Activated CD4-positive, alpha-beta T cell treated with anti-CD3 and anti-CD28 coated beads, Interleukin-2, amount 10 ng/mL, durations not matched to agents 7 days and 5 days (primary cell): ENCODE measurements at places on chromosomes 3 and 15. TPM values are rescaled to one million over a fixed set of nuclear protein-coding genes. Genes with fewer than 3 reads are reported as not detected.

The DPH6 gene
- 13.9 TPM for total RNA-seq

DNA sequence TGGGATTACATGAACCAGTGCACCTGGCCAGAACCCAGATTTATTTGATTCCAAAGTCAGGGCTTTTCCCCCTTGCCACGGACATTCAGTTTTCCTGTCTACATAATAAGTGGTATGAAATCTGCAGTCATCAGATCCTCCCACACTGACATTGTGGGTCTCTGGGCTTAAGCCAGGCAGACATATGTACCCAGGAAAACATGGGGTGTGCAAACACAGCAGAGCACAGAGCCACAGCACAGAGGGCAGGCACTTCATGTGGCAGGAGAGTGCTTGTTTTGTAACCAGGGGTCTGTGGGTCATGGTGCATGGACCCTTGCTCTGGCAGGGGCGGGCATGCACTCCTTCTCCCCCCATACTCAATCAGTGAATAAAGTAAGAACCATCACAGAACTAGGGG is 6.1 kb upstream of the ABTB1 start:
- H3K27me3 ChIP-seq: no peaks in the 10 kb centered on the region
- no peak for DNase-seq
- H3K36me3 ChIP-seq: no peaks in the 10 kb centered on the region
- no peak overlapping the region for H3K4me3 ChIP-seq
- H3K4me1 ChIP-seq: peaks cover 8% of the 10 kb centered on the region
- H3K27ac ChIP-seq: no peak overlapping the region

GRCh38 chr3:28022916-28023315 is 218.5 kb upstream of the CMC1 start:
- no peak overlapping the region for H3K4me3 ChIP-seq
- DNase-seq: no peak
- no peaks in the 10 kb centered on the region for H3K4me1 ChIP-seq
- H3K27me3 ChIP-seq: no peaks in the 10 kb centered on the region

DNA sequence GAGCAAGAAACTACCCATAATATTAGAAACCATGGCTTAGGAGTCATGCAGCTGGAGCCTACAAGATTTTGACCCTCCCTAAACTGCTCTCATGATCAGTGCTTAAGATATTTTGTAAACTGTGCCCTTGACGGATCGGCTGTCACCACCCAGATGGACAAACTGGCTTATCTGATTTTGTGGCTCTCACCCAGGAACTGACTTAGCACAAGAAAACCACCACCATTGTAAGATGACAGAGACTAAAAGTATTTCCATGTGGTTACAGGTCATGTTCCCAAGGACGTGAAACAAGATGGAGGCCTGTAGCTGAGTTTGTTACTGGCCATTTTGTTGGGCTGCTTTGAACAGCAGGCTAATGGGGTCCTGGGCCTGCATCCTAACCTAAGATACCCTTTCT is 940.9 kb downstream of the OTOL1 start:
- H3K36me3 ChIP-seq: no peaks in the 10 kb centered on the region
- DNase-seq: no peak
- H3K4me3 ChIP-seq: no peak overlapping the region
- H3K27ac ChIP-seq: no peak overlapping the region
- H3K4me1 ChIP-seq: no peaks in the 10 kb centered on the region
- H3K27me3 ChIP-seq: no peaks in the 10 kb centered on the region

- H3K4me3 ChIP-seq: no peak overlapping the region
- H3K27ac ChIP-seq: no peak overlapping the region
- peaks cover 17% of the 10 kb centered on the region for H3K36me3 ChIP-seq
Observed at GRCh38 chr3:8363200-8363599, 138.4 kb upstream of the LMCD1 start.

The CP gene
- not detected for total RNA-seq

DNA sequence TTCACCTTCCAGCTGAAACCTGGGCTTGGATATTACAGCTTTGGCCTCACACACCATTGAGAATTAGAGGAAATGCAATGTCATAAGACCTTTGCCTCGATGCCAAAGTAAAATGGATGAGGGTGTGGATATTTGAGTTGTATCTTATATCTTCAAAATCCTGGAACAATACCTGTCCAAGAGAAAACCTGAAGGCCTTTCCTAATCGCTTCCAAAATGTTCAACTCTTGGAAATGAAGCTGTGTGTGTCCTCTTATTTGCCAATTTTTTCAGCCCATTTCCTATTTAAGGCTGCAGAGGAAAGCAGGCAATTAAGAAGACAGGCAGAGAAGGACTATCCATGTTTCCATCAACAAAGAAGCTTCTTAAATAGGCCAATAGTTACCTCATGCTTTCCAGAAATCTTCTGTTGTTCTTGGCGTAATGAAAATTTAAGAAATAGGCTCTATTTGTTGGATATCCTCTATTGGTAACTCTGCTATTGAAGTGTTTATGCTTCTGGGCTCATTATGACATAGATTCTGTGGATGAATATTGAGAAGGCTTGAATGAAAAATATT is 99.5 kb upstream of the ZBTB20 start:
- H3K27ac ChIP-seq: no peak overlapping the region
- H3K4me3 ChIP-seq: no peak overlapping the region
- H3K36me3 ChIP-seq: no peaks in the 10 kb centered on the region
- DNase-seq: no peak
- H3K27me3 ChIP-seq: no peaks in the 10 kb centered on the region
- H3K4me1 ChIP-seq: no peaks in the 10 kb centered on the region

The PPP1R14D gene
- not detected for total RNA-seq

- peak within 1 kb of the TSS; percentile 13 for H3K4me3 ChIP-seq
- H3K27ac ChIP-seq: no peak within 1 kb of the TSS
- H3K27me3 ChIP-seq: peaks cover 38% of the 10 kb centered on the region
- DNase-seq: no peak
- peaks cover 11% of the 10 kb centered on the region for H3K4me1 ChIP-seq
- peaks cover 24% of the 10 kb centered on the region for H3K36me3 ChIP-seq
Observed at GRCh38 chr3:42906070-42906847, at the start of gene ZNF662. TSS of gene ZNF662 (plus strand) at chr3:42906142. CDS start at chr3:42908115, 1,973 bp downstream.

The KLF15 gene
- total RNA-seq: not detected

DNA sequence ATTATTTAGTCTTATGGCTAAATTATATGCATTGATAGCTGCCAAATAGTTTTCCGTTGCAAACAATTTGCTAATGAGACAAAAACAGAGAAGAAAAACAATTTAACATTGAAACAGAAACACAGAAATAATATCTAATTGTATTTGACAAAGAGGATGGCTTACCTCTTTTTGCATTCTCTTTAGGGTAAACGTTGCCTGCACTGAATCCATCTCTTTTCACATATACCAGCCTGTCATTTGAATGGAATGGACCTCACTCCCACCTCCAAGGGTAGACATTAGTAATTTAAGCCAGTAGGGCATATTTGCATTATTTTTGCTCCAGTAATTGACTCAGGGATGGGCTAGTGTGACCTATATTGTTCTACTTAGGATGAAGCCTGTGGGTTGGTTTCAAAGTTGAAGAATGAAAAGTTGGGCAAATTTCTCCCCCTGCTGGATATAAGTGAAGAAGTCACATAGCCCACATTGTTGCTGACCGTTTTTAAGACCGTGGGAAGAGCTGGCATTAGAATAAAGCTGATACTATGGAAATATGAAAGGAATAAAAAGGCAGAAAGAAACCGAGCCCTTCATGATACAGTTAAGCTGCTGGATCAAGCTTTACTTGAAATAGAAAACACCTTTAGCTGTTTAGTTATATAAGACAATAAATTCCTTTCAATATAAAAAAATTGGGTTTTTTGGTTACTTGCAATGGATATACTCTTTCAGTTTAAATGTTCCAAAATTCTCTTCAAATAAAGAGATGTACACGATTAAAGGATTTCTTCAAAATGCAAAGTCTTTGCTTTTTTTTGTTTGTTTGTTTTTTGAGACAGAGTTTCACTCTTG is 26.9 kb downstream of the PIERCE2 start:
- no peak overlapping the region for H3K27ac ChIP-seq
- peaks cover 8% of the 10 kb centered on the region for H3K4me1 ChIP-seq
- no peaks in the 10 kb centered on the region for H3K27me3 ChIP-seq
- H3K4me3 ChIP-seq: no peak overlapping the region
- H3K36me3 ChIP-seq: no peaks in the 10 kb centered on the region
- peak; percentile 26 for DNase-seq

DNA sequence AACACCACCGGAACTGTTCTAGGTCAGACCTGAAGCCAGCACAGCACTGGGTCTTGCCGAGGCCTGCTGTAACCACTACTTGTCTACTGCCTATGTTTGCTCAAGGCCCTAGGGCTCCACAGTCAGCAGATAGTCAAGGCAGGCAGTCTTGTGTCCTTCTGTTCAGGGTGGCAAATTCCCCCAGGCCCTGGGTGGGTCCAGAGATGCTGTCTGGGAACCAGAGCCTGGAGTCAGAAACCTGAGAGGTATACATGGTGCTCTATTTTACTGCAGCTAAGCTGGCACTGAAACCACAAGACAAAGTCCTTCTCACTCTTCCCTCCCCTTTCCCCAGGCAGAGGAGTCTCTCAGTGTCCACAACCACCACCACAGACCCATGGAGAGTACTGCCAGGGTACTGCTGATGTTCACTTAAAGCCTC is 89.9 kb downstream of the BBX start:
- no peak overlapping the region for H3K27ac ChIP-seq
- H3K4me1 ChIP-seq: no peaks in the 10 kb centered on the region
- no peak for DNase-seq

The CLEC3B gene
- total RNA-seq: 0.30 TPM

GRCh38 chr3:113213896-113214587 is 2.7 kb downstream of the BOC start:
- no peak for DNase-seq
- H3K4me1 ChIP-seq: peaks cover 10% of the 10 kb centered on the region
- H3K27me3 ChIP-seq: peaks cover 66% of the 10 kb centered on the region

GRCh38 chr3:179234199-179234598 is 16.7 kb downstream of the KCNMB3 start:
- H3K4me1 ChIP-seq: peaks cover 7% of the 10 kb centered on the region
- no peak for DNase-seq
- H3K36me3 ChIP-seq: peaks cover 40% of the 10 kb centered on the region

The CSTA gene
- not detected for total RNA-seq

DNA sequence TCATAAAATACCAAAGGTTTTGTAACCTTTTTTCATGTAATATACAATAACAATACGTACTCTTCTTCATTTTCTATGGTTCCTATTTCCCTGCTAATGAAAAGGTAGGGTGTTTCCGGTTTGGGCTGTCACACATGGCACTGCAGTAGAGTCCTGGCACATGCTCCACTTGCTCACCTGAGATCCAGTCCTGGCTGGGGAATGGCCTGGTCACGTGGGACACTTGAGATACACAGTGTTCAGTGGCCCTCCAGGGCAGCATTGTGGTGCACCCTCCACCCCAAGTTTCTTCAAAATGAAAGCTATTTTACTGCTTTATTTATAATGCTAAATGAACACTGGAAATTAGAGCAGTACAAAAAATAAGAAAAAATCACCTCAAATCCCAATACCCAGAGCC is 23.2 kb downstream of the MRPS25 start:
- peaks cover 17% of the 10 kb centered on the region for H3K4me1 ChIP-seq
- H3K27me3 ChIP-seq: no peaks in the 10 kb centered on the region
- H3K36me3 ChIP-seq: peaks cover 65% of the 10 kb centered on the region
- H3K27ac ChIP-seq: no peak overlapping the region

The USP19 gene
- total RNA-seq: 63.5 TPM

- H3K27me3 ChIP-seq: peaks cover 58% of the 10 kb centered on the region
- H3K36me3 ChIP-seq: no peaks in the 10 kb centered on the region
- H3K27ac ChIP-seq: no peak overlapping the region
- H3K4me1 ChIP-seq: peaks cover 16% of the 10 kb centered on the region
- no peak overlapping the region for H3K4me3 ChIP-seq
Observed at GRCh38 chr3:124587053-124587408, 143.2 kb upstream of the UMPS start.

- no peak for DNase-seq
- no peaks in the 10 kb centered on the region for H3K4me1 ChIP-seq
- no peaks in the 10 kb centered on the region for H3K36me3 ChIP-seq
- peaks cover 2% of the 10 kb centered on the region for H3K27me3 ChIP-seq
- H3K27ac ChIP-seq: no peak overlapping the region
Observed at GRCh38 chr3:169103951-169104941, 559.3 kb downstream of the MECOM start.

- no peak overlapping the region for H3K27ac ChIP-seq
- peaks cover 8% of the 10 kb centered on the region for H3K27me3 ChIP-seq
- H3K4me3 ChIP-seq: no peak overlapping the region
- DNase-seq: no peak
Observed at GRCh38 chr3:133276594-133276993, 123.3 kb upstream of the BFSP2 start.

The CACNA1D gene
- total RNA-seq: 0.15 TPM

The GRAMD1C gene
- 0.29 TPM for total RNA-seq

The FANCD2OS gene
- total RNA-seq: not detected

The RFT1 gene
- 34.1 TPM for total RNA-seq

GRCh38 chr15:38920966-38921365 is 356.4 kb upstream of the RASGRP1 start:
- H3K27ac ChIP-seq: no peak overlapping the region
- H3K36me3 ChIP-seq: no peaks in the 10 kb centered on the region
- H3K4me3 ChIP-seq: no peak overlapping the region
- no peak for DNase-seq

DNA sequence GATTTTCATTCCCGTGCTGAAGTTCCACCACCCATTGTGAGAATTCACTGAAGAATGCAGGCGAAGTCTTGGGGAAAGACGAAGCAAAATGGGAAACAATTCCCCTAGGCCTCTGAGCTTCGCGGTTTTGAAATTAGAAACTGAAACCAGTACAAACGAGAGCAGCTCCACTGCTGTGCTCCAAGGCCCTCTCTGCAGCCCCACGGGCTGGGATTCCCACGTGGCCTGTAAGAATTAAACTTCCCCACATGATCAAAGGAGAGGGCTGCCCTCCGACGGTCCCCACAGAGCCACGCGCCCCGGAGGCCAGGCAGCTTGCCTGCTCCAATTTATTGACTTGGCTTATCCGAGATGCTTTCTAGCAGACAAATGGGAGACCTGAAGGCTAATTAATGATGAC is 144.0 kb downstream of the GREM1 start:
- H3K27me3 ChIP-seq: peaks cover 5% of the 10 kb centered on the region
- peaks cover 5% of the 10 kb centered on the region for H3K4me1 ChIP-seq
- no peak overlapping the region for H3K4me3 ChIP-seq

DNA sequence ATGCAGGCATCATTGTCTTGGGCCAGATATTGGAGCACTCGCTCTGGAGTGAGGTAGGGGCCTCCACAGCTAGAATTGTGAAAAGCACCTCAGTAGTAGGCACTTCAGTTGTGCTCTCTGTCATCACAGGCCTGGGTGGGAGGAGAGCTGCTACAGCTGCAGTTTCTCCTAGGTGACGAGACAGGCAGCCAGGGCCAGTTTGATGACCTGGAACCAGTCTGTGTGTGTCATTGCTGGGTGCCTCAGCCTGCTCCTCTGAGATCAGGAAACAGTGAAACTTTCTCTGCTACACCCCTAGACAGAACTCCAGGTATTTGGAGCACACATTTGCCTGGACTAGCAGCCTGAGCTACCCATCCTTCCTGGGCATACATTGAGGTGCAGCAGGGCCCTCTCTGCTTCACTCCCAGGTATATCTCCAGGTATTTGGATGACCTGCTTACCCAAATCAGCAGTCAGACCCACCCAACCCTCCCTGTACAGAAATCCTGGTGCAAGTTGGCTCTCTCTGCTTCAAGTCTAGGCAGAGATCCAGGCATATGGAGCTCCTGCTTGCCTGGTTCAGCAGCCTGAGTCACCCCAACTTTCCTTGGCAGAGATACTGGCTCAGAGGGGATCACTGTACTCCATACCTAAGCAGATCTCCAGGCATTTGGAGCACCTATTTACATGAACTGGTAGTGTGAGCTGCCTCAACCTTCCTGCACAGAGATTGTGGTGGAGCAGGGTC is 54.3 kb upstream of the SGO1 start:
- H3K4me3 ChIP-seq: no peak overlapping the region
- no peak overlapping the region for H3K27ac ChIP-seq
- peaks cover 2% of the 10 kb centered on the region for H3K27me3 ChIP-seq
- no peaks in the 10 kb centered on the region for H3K36me3 ChIP-seq
- H3K4me1 ChIP-seq: no peaks in the 10 kb centered on the region
